H4 (cell line): ENCODE measurements at places on chromosomes 12 and 14.

DNA sequence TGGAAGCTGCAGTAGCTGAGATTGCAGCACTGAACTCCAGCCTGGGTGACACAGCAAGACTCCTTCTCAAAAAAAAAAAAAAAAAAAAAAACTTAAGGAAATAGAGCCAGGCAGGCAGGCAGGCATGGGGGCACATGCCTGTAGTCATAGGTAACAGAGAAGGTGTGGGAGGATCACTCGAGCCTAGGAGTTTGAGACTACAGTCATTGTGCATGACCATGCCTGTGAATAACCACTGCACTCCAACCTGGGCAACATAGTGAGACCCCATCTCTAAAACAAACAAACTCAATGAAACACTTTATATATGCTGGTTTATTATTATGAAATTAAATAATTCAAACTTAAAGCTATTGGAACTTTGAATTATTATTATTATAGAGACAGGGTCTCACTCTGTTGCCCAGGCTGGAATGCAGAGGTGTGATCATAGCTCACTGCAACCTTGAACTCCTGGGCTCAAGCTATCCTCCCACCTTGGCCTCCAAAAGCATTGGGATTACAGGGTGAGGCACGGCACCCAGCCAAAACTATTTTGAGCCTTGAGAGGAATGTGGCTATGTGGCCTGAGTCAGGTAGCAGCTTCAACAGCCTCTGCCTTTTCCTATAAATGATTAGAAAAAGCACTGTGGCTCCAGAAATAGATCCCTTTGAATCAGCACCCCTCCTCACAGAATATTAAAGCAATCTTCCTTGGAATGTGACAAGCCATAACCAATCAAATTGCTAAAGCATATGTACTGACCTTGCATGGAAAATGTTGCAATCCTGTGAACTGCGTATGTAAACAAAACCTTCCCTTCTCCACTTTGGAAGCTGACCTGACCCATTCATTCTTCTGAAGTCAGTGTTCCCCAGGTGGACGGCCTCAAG lies 34.7 kb upstream of the YY1 start:
- DNase-seq: peak; percentile 33

DNA sequence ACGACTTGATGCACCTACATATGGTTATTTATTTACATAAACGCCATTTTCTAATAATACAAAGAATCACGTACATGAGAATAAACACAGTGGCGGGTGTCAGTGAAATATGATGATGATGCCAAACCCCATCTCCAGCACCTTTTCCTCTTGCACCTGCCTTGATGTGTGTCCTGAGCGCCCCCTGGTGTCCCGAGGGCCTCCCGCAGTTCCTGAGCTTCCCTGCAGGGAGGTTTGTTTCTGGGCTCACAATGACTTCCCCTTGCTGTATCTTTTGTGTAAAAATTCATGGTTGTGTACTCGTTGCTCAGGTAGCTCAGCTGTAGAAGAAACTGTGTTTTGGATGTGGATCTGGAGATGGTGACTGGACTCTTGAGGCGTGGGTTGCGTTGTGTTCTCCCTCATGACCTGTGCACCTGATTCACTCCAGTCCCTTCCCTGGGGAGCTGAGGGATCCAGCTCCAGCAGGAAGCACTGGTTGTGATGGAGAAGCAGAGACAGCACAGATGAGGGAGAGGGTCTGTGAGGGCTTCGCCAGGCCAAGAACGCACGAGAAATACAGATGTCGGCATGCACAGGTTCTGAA lies 1037.8 kb downstream of the TMEM121 start:
- DNase-seq: no peak

DNA sequence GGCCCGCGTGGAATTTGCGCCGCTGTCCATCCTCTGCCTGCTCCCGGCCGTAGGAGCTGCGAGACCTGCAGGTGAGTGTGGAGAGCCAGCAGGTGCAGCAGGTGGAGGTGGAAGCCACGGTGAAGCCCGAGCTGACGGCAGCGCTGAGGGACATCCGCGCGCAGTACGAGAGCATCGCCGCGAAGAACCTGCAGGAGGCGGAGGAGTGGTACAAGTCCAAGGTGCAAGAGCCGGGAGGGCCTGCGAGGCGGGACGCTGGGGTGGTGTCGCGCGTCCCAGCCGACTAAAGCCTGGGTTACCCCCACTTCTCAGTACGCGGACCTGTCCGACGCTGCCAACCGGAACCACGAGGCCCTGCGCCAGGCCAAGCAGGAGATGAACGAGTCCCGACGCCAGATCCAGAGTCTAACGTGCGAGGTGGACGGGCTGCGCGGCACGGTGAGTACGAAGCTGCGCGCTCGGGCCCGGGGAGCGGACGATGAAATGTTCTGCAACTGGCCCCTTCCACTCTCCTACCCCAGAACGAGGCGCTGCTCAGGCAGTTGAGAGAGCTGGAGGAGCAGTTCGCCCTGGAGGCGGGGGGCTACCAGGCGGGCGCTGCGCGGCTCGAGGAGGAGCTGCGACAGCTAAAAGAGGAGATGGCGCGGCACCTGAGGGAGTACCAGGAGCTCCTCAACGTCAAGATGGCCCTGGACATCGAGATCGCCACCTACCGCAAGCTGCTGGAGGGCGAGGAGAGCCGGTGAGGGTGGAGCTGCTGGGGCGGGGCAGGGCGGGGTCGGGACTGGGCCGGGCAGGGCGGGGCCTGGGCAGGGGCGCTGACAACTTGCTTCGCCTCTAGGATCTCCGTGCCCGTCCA lies 2.1 kb downstream of the PRPH start:
- peak; percentile 42 for DNase-seq

DNA sequence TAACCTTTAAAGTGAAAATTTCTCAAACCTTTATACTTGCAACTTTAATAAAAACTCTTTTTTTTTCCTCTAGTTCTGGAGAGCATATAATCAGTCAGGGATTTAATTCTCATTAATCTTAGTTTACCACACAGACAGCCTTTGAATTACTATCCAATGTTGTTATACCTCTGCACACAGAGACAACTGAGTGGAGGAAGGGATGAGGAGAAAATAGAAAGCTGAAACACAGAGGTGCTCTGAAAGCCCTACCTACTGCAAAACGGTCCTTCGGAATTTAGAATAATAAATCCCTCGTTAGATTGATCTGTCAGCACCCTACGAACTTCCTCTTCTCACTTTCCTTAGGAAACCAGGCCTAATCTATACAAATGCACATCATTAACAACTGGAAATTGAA lies 122.1 kb downstream of the STXBP6 start:
- DNase-seq: no peak

GRCh38 chr14:100150932-100151587 lies 8.4 kb downstream of the DEGS2 start:
- DNase-seq: no peak

DNA sequence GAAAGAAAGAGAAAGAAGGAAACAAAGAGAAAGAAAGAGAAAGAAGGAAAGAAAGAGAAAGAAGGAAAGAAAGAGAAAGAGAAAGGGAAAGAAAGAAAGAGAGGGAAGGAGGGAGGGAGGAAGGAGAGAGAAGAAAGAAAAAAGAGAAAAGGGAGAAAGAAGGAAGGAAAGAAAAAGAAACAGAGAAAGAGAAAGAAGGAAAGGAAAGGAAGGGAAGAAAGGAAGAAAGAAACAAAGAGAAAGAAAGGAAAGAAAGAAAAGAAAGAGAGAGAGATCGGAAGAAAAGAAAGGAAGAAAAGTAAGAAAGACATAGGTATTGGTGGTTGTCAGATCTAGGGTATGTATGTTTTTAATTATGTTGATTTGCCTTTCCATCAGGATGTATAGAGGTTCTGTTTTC lies 342.3 kb downstream of the FOXG1 start:
- no peak for DNase-seq

DNA sequence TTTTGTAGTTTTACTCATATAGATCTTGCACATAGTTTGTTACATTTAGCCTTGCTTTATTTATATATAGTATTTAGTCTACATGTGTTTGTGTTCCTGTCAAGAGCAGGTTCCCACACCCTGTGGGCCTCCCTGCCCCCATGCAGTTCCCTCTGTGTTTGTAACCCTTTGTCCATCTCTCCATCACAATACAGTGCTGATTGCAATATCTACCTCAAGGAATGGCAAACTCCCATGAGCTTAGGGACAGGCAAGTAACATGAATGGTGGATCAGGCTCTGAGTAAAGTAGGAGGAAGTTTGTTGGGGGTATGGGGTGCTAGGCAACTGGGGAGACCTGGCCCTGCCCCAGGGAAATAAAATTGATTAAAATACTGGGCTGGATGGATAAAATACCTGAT lies 151.9 kb upstream of the MYL2 start:
- no peak for DNase-seq

DNA sequence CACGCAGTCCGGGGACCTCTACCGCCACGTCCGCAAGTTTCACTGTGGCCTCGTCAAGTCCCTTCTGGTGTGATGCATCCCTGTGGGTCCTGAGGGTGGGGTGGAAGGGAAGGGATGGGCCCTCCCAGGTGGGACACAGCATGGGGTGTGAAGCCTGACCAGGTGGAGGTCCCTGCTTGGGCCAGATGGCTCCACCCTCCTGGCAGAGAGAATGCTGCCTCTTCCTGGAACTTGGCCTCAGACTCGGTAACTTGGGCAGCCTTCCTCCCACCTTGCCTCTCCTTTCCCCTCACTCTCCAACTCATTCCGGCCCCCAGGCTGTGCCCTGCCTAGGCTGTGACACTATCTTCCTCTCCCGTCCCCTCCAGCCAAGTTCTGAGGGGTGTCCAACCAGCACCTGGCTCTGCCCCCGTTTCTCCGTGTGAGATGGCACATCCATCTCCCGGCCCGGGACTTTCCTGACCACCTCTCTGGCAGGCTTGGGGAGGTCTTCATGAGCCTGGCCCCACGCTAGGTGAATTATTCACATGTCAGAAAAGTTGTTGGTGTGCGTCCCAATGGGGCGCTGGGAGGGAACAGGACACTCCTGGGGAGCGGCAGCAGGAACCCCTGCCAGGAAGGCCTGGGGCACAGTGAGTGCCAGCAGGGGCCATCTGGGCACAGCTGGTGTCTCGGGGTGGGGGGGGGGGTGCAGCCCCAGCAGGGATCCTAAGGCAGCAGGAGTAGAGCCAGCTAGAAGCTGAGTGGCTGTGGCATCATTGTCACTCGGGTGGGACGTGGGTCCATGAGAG lies 1.7 kb downstream of the ZBTB42 start:
- no peak for DNase-seq

GRCh38 chr12:25348593-25348895 lies 97.8 kb upstream of the KRAS start:
- no peak for DNase-seq

GRCh38 chr12:1918081-1918883 lies at the start of gene CACNA2D4:
TSS of gene CACNA2D4 (minus strand) at chr12:1918652. CDS start at chr12:1918473, 179 bp downstream.
- peak; percentile 1 for DNase-seq

- DNase-seq: peak; percentile 89
These were observed 115.8 kb downstream of the SLC25A47 start for GRCh38 chr14:100438678-100439592.

- no peak for DNase-seq
These were observed 203.4 kb upstream of the FOXN3 start for GRCh38 chr14:89620436-89620835.

- no peak for DNase-seq
These were observed 8.1 kb upstream of the ZFP36L1 start for GRCh38 chr14:68800953-68801352.

- DNase-seq: no peak
These were observed 573.0 kb downstream of the FSCB start for GRCh38 chr14:43934102-43934501.

- DNase-seq: no peak
These were observed 707 bp upstream of the MED6 start for GRCh38 chr14:70601162-70601561.

DNA sequence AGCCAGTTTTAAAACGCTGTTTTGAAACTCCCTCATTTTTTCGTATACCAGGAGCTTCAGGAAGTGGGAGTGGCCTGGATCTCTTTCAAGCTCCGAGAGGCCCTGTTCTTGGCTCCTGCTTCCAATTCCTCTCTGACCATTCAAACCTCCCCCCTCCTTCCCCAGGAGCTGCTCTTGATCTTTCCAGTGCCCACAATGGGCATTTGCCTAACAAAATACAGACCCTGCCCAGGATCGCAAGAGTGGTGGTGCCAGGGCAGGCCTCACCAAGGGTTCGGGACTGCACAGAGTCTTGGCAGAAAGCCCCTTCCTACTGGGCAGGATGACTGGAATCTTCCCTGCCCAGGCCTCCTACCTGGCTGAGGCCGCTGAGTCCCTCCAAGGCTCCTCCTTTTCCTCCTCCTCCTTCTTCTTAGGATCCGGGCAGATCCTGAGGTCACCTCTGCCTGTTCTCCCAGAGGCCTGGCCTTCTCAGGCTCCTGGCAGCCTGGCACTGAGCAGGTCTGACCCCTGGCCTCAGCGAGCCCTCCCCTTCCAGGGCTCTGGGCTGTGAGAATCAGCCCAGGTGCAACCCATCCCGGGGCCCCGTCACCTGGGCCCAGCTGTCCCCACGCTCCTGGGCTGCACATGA lies 46.9 kb upstream of the NOS1 start:
- peak; percentile 46 for DNase-seq

DNA sequence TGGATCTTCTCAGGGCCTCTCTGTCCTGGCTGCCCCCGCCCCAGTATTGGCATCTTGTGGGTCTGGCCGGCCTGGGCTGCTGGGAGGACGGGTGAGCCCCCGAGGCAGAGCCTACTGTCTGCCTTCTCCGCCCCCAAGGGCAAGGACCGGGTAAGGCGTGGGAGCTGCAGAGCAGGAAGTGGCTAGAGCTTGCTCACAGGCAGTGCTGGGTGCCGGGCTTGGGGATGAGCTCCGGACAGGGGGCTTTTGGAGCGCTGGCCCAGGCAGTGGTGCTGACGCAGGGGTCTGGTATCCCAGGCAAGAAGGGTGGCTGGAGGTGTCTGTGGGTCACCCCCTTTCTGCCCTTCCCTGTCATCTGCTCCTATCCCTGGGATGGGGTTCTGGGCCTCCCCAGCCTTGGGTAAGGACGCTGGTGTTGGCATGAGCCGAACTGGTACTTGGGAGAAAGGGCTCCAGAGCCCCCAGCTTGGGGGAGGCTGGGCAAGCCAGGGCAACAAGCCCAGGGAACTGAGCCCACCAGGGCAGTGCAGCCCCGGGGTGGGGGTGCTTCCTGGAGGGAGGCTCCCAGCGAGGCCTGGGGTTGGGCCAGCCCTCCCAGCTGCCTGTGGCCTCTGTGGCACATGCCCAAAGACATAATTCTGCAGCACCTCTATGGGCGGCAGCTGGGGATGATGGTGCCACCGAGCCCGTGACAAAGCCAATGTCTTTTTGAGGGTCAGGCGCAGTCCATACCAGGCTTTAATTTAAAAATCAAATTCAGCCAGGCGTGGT lies 126.3 kb downstream of the KIF26A start:
- no peak for DNase-seq

DNA sequence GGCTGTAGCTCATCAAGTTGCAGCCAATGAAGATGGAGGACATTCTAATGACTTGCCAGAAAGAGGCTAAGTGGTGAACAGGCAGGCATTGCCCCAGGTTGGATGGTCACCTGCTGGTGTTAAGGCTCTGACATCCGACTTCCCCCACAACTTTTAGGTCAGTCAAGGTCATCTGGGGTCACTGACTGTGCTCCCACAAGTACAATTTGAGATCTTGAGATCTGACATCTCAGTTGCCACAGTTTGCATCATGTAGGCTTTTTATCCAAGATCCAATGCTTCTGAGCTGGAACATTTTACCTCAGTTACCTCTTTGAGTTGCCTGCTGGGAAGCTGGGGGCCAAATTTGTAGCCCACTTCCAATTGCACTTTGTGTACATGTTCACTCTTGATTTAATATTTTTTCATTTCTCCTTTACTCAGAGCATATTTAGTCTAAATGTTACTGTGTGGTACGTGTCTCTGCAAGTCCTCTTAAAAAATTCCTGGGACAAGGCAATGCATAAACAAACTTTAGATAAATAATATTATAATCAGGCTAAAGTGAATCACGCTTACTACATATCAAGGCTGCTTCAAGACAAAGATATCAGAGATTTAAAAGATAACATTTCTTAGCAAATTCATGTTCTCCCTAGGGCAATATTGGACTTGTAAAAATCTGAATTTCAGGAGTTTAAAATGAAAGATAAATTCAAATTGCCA lies 61.4 kb downstream of the SEL1L start:
- no peak for DNase-seq

- no peak for DNase-seq
These were observed 23.6 kb downstream of the TMEM30B start for GRCh38 chr14:61257469-61258057.
